Large intestine (tissue), 12 donors: ENCODE measurements at places on chromosomes 16 and 17. TPM values are rescaled to one million over a fixed set of nuclear protein-coding genes. Genes with fewer than 3 reads are reported as not detected.

GAS2L2 gene
- 0.13 TPM for polyA plus RNA-seq

CARD14 gene
- polyA plus RNA-seq, result 3.2 TPM

CALB2 gene
- polyA plus RNA-seq, result 1.5 TPM

SNX20 gene
- polyA plus RNA-seq, result 2.1 TPM

SDR42E2 gene
- 0.06 TPM for polyA plus RNA-seq

KRT33A gene
- polyA plus RNA-seq, result not detected

TEPSIN gene
- polyA plus RNA-seq, result 32.1 TPM

KRT9 gene
- polyA plus RNA-seq, result not detected

HSD17B1 gene
- 2.1 TPM for polyA plus RNA-seq

CSH1 gene
- 0.30 TPM for polyA plus RNA-seq
